ENCODE measurements at places on chromosomes 13 and 19.

- DNase-seq: no peak
Measured at GRCh38 chr13:34025746-34026145, 207.8 kb downstream of the RFC3 start.

GRCh38 chr13:38462605-38463004, 113.0 kb downstream of the UFM1 start:
- no peak for DNase-seq

- DNase-seq: no peak
Measured at GRCh38 chr19:38470788-38471480, 37.4 kb downstream of the RYR1 start.

DNA sequence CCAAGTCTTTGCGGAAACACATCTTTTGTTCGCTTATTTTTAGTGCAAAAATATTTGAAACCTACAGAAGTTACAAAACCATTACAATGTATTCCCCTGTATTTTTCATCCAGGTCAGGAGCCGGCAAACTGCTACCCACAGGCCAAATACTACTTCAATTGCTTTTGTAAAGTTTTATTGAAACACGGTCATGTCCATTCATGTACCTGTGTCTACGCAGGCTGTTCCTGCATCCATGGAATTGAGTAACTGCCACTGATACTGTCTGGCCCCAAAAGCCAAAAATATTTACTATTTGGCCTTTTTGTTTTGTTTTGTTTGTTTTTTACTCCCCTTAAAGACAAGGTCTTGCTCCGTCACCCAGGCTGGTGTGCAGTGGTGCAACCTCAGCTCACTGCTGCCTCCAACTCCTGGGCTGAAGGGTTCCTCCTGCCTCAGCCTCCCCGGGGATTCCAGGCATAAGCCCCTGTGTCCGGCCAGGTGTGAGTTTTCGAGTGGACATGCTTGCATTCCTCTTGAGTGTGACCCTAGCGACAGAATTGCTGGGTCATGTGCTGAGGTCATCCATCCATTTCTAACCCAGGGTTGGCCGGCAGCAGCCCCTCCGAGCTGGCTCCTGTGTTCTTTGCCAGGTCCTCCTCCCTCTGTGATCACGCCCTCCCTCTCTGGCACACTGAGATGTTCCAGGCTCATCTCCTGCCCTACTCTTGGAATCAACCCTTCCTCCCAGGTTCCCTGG, 10.9 kb upstream of the S1PR4 start:
- DNase-seq: no peak

- no peak for DNase-seq
Measured at GRCh38 chr13:34640179-34640992, 301.7 kb upstream of the NBEA start.

GRCh38 chr19:31127134-31127967, 221.9 kb downstream of the TSHZ3 start:
- DNase-seq: no peak

GRCh38 chr19:39297931-39298634, 1.9 kb downstream of the IFNL1 start:
- peak; percentile 70 for DNase-seq

DNA sequence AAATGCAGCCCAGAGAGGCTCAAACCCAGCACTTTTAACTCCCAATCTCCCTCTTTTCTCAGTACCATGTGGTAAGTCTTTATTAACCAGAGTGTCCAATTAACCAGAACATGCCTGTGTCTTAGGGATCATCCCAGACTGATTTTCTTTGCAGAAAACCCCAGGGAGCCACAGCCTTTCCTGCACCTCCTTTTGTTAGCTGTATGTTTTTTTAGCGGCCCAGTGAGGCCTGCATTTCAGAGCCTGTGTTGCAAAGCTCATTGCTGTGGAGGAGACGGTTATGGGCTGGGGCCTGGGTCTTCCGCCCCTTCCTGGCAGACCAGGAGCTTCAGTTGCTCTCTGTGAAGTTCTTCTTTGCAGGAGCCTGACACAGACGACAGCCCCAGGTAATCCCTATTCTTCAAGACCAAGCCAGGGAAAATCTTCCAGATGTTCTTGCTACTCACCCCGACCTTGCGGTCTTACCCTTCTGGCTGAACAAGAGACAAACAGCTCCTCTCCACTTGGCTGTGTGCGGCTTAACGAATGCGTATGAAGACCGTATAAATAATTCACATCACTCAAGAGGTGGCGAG, 70.7 kb upstream of the TSHZ3 start:
- DNase-seq: no peak

Measured in CD4-positive, alpha-beta T cell treated with Interleukin-1 beta for 1 hour (primary cell).